Fibroblast of the conjunctiva (primary cell): ENCODE measurements at places on chromosomes 1 and 21.

DNA sequence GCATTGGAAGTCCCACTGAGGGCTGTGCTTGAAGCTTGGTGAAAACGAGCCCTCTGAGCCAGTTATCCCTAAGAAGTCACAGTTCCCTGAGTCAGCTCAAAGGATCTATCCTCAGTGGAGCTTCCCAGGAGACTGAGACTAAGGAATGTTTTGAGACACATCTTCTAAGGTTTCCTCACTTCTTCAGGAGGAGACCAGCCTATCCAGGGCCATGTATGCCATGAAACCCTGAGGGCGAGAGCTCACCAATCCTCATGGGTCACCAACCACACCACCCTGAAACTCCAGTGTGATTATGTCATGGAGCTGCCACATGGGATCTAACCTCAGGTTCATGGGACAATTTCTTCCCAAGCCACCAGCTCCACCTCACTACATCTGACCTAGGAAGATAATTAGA lies 7.6 kb upstream of the TIE1 start:
- no peak for DNase-seq

DNA sequence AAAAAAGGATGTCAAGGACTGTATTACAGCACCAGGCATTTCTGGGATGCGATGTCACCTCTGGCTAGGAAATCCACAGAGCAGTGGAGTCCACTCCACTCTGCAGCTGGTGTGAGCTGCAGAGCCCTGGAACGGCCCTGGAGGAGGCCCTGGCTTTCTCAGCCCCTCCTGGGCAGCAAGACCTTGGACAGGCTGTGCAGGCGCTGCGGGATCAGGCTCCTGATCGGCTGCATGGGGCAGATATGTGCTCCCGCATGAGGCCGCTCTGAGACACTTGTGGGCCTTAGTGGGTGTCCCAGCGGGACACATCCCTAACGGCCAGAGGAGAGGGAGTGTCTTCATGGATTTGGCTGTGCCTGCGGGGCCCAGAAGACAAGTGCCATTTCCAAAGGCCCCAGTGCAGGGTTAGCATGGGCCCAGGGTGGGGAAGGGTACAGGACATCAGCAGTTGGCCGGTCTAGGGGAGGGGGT lies 6.2 kb downstream of the DNMT3L start:
- DNase-seq: no peak

GRCh38 chr1:106222403-106222802 lies 834.1 kb upstream of the PRMT6 start:
- no peak for DNase-seq

DNA sequence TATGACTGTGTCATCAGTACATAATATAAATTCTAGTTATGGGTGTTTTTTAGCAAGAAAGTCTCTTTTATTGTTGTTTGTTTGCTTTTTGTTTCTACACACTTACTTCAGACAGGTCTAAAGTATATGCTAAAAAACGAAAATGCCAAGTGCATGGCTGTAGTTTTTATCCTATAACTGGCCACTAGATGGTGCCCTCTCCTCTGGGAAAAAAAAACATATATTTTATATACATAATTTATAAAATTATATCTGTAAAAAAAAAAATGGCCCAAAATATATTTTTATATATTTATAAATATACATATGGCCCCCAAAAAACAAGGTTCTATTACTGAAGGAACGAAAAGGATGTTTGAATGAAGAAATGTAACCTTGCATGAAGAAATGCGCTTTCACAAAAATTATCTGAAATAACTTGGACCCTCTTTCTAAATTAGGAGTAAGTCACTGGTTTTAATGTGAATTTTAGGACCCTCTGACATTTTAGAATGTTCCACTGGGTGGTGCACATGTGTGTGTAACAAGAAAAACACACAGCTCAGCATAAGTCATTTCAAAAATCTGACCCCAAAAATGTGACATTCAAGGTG lies 93.5 kb downstream of the TTLL7 start:
- no peak for DNase-seq

DNA sequence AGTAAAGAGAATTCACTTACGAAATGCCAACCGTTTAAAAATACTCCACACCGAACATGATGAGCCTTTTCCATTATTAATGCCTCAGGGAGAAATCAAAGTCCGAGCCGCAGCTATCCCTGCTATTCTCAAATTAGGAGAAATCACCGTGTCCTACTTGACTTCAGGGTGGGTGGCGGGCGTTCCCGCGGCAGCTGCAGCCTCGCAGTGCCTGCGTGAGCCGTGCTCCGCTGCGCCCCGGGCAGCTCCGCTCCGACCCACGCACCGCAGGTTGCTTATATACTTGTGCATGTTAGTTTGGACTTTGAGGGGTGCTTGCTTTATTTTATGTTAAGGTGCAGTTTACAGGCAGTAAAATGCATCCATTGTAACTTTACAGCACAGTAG lies 35.6 kb upstream of the PCBP3 start:
- DNase-seq: no peak

- DNase-seq: no peak
Measured at GRCh38 chr1:47755101-47755990, 241.8 kb downstream of the TRABD2B start.

GRCh38 chr1:15543251-15543588 lies 16.6 kb downstream of the DNAJC16 start:
- DNase-seq: no peak

GRCh38 chr1:212234431-212235395 lies 50.5 kb upstream of the PPP2R5A start:
- DNase-seq: peak; percentile 90

DNA sequence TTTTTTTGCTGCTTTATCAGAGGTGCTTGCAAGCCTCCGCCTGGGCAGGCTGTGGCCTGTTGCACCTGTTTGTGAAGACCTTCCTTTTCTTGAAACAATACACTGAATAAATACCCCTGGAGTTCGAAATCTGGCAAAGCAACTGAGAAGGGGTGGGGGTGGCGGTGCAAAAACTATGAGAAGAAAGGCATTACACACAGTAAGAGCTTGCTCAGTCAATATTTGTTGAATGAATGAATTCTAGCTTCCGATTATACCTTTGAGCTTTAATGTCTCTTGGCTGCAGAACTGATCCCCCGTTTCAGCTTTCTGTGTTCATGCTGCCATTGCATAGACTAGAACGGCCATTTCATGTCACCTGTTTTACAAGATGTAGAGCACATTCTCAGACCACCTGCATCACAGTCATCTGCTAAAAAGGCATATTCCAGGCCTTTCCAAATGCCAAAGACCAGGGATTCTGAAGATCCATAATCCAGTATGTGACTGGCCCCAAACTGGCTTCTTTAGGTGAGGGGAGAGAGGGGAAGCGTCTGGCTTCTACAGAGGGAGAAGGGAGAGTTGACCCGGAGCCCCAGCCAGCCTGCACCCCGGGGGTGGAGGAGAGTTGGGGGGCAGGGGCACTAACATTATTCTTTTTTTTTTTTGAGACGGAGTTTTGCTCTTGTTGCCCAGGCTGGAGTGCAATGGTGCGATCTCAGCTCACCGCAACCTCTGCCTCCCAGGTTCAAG lies 111.5 kb downstream of the ETS2 start:
- no peak for DNase-seq

DNA sequence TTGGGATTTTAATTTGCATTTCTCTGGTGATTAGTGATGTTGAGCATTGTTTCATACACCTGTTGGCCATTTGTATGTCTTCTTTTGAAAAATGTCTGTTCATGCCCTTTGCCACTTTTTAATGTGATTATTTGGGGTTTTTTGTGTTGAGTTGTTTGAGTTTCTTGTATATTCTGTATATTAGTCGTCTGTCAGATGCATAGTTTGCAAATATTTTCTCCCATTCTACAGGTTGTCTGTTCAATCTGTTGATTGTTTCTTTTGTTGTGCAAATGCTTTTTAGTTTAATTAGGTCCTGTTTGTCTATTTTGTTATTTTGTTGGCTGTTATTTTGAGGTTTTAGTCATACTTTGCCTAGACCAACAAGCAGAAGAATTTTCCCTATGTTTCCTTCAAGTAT lies 164.0 kb upstream of the CXADR start:
- no peak for DNase-seq

DNA sequence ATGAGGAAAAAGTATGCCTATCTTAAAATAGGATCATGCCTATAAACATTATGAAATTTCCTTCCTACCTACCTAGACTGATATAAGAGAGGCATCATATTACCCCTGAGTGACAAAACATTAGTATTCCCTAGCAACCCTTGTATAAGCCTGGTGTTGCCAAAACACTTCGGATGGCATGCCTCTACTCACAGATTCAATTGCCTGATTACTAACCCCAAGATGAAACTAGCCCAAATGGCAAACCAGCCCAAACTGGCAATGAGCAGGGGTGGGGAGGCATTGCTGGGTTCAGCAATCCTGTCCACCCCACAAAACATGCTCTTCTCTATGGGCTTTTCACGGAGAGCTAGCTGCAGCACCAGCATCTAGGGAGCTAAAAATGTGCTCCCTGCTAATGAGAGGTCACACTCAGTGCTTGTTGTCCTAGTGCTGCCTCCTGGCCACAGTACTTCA lies 13.9 kb downstream of the PALMD start:
- DNase-seq: no peak

- no peak for DNase-seq
Measured at GRCh38 chr1:93598396-93598795, 83.2 kb downstream of the BCAR3 start.

DNA sequence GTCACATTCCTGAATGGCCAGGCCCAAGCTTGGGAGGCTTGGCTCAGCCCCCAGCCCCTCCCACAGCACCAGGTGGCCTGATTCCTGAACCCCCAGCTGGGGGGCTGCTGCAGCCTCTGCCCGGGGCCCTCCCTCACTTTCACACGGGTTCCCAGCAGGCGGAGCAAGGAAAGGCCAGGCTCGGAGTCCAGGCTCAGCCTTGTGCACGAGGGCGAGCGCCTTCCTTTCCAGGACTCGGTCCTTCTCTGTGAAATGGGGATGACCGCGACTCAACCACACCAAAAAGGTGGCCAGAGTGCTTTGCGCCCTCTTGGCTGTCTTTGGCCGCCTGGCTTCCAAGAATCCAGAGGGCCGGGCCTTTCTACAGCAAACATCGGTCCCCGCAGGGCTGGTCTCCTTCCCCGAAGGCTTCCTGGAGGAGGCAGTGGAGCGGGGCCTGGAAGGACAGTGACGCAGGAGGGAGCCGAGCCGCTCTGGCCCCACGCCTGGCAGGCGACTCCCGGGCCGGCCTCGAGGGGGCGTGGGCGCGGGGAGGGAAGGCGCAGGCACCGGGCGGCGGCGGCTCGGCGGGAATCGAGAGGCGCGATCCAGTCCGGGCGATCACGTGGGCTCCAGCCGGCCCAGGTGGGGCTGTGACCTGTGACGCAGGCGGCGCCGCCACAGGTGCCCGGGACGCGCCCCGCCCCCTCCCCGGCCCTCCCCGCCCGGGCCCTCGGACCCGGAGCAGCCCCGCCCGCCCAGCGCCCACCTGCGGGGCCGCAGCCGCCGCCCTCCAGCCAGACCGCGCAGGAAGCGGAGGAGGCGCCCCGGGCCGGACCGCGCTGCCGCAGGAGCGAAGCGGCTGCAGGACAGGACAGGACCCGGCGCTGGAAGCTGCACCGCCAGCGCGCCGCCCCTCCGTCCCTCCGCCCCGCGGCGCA lies at the start of gene ARHGEF16:
Gene ARHGEF16, plus strand, starts transcription at position 775 of the 920 bp plus-strand sequence. CDS start 8,420 bp downstream, outside the sequence.
- DNase-seq: no peak

- no peak for DNase-seq
Measured at GRCh38 chr1:218810306-218810705, 363.4 kb upstream of the LYPLAL1 start.

DNA sequence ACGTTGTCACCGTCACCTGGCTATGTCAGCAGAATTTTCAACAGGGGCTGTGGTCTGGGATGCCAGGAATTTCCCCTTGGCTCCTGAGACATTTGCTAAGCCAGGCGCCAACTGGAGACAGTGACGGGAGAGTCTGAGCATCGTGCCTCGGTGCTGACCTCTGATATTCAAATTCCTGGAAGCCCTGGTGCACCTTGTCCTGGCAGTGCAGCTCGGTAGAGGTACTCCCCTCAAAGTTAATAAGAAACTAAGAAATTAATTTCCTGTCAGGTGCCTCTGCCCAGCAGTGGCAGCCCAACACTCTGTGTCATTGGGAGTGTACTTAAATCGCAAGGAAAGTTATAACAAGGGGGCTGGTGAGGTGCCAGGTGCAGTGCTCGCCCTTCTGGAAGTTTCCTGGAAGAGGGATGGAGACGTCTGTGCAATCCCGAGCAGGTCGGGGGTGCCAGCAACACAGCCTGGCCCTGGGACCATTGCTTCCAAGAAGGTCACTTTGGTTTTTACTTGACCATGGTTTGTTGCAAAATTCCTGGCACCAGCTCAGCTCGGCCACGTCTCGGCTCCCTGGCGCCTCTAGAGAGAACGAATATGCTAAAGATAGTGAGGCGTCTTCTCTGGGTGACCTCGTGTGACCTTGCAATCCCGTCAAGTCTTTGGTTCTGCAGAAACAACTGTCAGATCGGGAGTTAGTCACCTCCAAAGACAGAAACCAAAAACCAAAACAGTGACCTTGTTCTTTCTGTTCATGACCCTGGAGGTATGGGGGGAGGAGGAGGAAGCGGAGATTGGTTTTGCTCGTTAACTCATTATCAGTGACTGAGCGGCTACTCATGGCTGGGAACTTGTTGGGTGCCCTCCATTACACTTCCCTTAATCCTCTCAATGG lies 149.5 kb upstream of the VAMP3 start:
- no peak for DNase-seq

DNA sequence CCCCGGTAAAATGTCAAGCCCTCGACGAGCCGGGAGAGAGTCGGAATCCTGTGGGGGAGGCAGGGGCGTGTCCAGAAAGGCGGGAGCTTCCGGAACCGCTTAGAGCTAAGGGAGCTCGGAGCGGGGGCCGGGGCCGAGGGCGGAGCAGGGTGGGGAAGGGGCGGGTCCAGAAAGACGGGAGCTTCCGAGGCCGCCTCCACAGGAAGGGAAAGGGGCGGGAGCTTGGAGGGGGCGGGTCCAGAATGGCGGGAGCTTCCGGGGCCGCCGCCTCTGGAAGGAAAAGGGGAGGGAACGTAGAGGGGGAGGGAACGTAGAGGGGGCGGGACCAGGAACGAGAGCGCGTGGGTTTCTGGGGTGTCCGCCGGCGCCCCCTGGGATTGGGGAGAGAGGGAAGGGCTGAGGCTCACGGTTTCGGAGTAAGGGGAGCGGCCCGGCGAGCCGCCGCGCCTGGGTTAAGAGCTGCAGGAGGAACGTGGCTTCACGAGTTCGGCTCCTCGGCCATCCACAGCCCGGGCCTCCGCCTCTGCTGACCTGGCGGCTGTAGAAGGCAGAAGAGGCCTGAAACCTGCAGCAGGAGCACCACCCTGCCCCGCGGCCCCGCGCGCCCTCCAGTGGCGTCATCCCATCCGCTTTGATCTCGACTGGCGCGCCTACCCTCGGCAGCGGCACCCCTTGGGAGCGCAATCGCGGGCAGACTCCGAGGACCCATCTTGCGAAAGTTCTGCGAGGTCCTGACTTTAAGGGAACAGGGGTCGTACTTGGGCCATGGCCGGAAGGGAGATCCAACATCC lies 23.0 kb upstream of the HPDL start:
- peak; percentile 96 for DNase-seq

- no peak for DNase-seq
Measured at GRCh38 chr21:40688106-40688864, 158.7 kb downstream of the DSCAM start.

GRCh38 chr1:227234998-227235405 lies 83.3 kb downstream of the CDC42BPA start:
- DNase-seq: peak; percentile 66

GRCh38 chr1:38834221-38834782 lies 25.3 kb downstream of the RRAGC start:
- no peak for DNase-seq
